ENCODE measurements at places on chromosomes 5 and 9. TPM values are rescaled to one million over a fixed set of nuclear protein-coding genes. Genes with fewer than 3 reads are reported as not detected.
A peak's percentile ranks its signal among the peaks of the same experiment; 100 is the strongest.

DNA sequence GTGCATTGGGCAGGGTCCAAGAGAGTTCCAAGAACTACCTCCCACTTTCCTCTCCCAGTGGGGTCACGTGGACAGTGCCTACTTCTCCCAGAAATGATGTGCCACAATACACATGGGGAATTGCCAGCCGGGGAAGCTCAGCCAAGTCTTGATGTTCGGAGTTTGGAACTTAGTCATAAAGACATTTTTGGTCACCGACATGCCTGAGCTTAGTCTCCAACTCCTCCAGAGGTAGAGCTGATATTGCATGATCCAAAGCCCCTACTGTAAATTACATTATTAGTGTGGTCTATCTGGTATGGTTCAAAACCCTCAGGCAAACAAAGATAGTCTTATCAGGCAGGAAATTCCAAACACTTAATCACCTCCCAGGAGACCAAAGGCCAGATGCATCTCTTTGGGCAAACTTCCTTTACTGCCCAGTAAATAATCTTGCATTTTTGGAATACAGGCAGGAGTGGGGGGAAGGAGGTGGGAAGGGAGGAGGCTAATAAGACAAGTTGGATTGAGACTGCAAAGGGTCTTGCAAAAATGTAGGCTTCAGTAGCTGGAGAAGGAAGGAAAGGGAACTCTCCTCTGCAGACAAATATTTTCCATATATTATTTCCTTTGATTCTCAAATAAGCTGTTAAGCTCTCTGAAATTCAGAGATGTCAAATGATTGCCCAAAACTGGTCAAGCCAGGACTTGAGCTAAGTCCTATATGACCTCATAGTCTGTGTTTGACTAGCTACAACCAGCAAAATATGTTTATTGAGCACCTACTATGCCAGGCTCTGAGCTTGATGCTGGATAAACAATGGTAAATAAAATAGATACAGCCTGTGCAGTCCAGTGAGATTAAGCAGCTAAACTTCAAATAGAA lies 99.4 kb downstream of the DRD1 start:
- H3K27me3 ChIP-seq, result no peaks in the 10 kb centered on the region
- H3K36me3 ChIP-seq, result no peaks in the 10 kb centered on the region
- H3K4me1 ChIP-seq, result no peaks in the 10 kb centered on the region
- H3K4me3 ChIP-seq, result no peak overlapping the region

GRCh38 chr9:99515895-99516656 lies 294.0 kb downstream of the SEC61B start:
- no peak overlapping the region for H3K4me3 ChIP-seq
- no peaks in the 10 kb centered on the region for H3K27me3 ChIP-seq
- no peak overlapping the region for H3K27ac ChIP-seq
- DNase-seq, result no peak
- H3K4me1 ChIP-seq, result no peaks in the 10 kb centered on the region

DNA sequence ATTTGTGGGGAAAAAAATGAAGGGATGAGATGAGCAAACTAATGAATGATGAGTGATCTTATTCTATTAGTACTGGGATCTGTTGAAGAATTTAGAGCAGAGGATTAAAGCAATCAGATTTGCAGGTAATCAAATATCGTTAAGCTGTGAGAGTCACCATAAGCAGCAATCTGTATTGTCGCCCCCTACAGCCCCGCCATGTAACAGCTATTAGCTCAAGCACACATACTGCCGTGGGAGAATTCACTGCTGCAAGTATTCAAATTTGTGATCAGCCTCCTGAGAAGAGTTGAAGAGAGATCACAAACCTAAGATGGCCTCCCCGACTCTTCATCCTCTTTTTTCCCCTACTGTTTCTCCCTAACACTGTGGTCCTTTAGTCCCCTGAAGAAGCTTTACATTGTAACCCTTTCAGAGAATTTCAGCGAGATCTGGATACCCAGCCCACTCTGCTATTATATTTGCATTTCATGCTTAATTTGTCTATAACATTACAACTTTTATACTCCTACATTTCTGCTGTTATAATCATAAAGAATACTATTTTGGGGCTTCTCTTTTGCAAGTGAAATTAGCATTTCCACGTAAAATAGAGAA lies 28.5 kb upstream of the PHF24 start:
- peaks cover 18% of the 10 kb centered on the region for H3K27me3 ChIP-seq
- H3K27ac ChIP-seq, result no peak overlapping the region
- H3K36me3 ChIP-seq, result no peaks in the 10 kb centered on the region

DNA sequence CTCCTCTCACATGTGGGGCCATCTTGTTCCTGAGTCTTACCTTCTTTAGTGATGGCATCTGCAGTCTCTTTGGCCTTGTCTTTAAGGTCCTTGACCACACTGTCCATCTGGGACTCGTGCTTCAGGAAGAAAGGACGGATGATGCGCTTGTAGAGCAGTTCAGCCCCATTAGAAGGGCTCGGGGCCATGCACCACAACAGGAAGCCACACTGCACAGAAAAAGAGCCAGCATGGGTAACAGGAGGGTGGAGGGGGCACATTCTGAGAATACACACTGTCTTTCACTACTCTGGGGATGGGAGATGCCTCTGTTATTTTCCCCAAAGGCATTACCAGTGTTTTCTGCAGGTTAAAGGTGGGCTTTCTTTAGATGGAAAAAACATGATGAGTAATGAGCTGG lies 25.9 kb downstream of the SRP19 start:
- no peak overlapping the region for H3K27ac ChIP-seq
- peaks cover 17% of the 10 kb centered on the region for H3K36me3 ChIP-seq
- DNase-seq, result no peak
- H3K4me3 ChIP-seq, result no peak overlapping the region
- H3K4me1 ChIP-seq, result no peaks in the 10 kb centered on the region

The ORM2 gene
- not detected for total RNA-seq

DNA sequence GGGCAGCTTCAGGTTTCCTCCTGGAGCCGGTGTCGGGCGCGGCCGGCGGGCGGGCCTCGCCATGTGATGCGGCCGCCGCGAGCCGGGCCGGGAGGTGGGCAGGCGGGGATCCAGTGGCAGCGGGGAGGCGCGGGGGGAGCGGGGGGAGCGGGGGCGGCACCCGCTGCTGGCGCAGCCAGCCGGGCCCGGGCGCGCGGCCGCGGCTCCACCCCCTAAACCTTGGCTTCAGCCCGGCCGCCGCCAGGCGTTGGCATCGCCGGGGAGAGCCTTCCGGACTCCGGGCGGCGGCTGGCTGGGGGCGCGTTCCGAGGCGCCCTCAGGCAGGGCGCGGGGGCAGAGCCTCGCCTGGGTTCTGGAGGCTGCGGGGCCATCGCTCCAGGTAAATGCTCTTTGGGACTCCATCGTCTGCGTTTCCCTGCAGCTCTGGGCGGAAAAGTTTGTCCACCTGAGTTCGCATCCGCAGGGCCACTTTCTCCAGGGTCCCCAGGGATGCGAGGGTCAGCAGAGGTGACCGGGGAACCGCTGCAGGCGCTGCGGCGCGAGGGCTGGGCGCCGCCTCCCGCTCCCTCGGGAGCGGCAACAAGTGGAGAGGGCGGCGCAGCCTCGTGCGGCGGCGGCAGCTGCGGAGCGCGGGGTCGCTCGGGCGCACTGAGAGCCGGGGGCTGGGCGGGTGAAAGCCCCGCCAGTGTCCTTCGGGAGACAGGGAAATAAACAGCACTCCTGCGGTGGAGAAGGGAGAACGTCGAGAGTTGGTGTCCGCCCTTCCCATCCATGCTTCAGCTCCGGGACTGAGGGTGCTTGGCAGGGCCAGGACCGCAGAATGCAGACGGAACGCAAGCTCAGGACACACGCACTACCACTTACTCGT lies at the start of gene ARHGEF28:
Gene ARHGEF28, plus strand, starts transcription at position 253 of the 868 bp plus-strand sequence. CDS start 58,656 bp downstream, outside the sequence.
- DNase-seq, result peak; percentile 47
- H3K4me1 ChIP-seq, result peaks cover 40% of the 10 kb centered on the region
- no peaks in the 10 kb centered on the region for H3K36me3 ChIP-seq
- peak within 1 kb of the TSS; percentile 81 for H3K27ac ChIP-seq
- H3K27me3 ChIP-seq, result no peaks in the 10 kb centered on the region

The CFAP77 gene
- total RNA-seq, result not detected

- H3K4me3 ChIP-seq, result no peak overlapping the region
- H3K4me1 ChIP-seq, result peaks cover 2% of the 10 kb centered on the region
- no peaks in the 10 kb centered on the region for H3K27me3 ChIP-seq
- no peak for DNase-seq
- H3K36me3 ChIP-seq, result no peaks in the 10 kb centered on the region
- no peak overlapping the region for H3K27ac ChIP-seq
Measured at GRCh38 chr5:98573834-98574320, 199.6 kb upstream of the RGMB start.

The SETX gene
- 47.7 TPM for total RNA-seq

The SLC27A6 gene
- total RNA-seq, result 0.18 TPM

The PDLIM4 gene
- total RNA-seq, result 65.7 TPM

The SLC25A2 gene
- 0.39 TPM for total RNA-seq

GRCh38 chr5:176192094-176192721 lies 46.0 kb upstream of the SIMC1 start:
- H3K36me3 ChIP-seq, result no peaks in the 10 kb centered on the region
- H3K27me3 ChIP-seq, result peaks cover 3% of the 10 kb centered on the region
- H3K4me3 ChIP-seq, result no peak overlapping the region
- no peak overlapping the region for H3K27ac ChIP-seq

- H3K36me3 ChIP-seq, result no peaks in the 10 kb centered on the region
- peaks cover 28% of the 10 kb centered on the region for H3K4me1 ChIP-seq
- H3K27ac ChIP-seq, result no peak overlapping the region
- no peaks in the 10 kb centered on the region for H3K27me3 ChIP-seq
Measured at GRCh38 chr5:14212838-14213237, 69.7 kb downstream of the TRIO start.

GRCh38 chr5:6539060-6539459 lies 90.4 kb downstream of the UBE2QL1 start:
- H3K36me3 ChIP-seq, result no peaks in the 10 kb centered on the region
- no peak overlapping the region for H3K4me3 ChIP-seq
- no peak overlapping the region for H3K27ac ChIP-seq
- no peak for DNase-seq
- no peaks in the 10 kb centered on the region for H3K4me1 ChIP-seq

DNA sequence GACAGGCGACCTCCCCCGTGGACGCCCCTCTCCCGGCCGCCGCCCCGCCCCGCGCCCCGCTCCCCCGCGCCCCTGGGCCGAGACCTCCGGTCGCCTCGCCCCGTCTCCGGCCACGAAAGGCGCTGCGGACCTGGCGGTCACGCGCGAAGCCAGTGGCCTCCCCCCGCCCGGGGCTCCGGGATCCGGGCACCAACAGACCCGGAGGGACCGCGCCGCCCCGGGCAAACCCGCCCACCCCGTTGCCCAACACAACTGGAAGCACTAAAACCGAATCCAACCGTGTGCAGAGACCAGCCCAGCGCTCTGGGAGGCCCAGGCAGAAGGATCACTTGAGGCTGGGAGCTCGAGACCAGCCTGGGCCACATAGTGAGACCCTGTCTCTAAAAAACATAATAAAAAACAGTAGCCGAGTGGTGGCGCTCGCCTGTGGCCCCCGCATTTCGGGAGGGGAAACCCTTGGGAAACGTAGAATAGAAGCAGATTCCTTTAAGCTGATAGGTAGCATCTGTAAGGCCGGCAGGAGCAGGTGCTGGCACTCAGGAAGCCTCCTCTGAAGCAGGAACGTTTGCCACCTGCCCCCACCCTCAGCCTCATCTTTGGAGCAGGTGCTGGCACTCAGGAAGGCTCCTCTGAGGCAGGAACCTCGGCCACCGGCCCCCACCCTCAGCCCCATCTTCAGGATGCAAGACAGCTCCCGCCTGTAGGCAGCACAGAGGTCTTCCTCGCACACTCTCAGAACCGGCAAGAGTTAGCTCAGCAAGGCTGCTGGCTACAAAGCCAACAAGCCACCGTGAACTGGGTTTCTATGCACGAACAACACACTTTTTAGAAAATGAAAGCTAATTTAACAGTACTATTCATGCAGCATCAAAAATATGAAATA lies 4.6 kb upstream of the SLC9A3 start:
- H3K27ac ChIP-seq, result no peak overlapping the region
- H3K27me3 ChIP-seq, result peaks cover 42% of the 10 kb centered on the region
- no peak overlapping the region for H3K4me3 ChIP-seq

The PCDHGA10 gene
- 4.4 TPM for total RNA-seq

GRCh38 chr9:84061613-84062193 lies 81.1 kb downstream of the RMI1 start:
- H3K27me3 ChIP-seq, result no peaks in the 10 kb centered on the region
- H3K27ac ChIP-seq, result no peak overlapping the region
- H3K36me3 ChIP-seq, result no peaks in the 10 kb centered on the region
- H3K4me3 ChIP-seq, result no peak overlapping the region
- no peak for DNase-seq

DNA sequence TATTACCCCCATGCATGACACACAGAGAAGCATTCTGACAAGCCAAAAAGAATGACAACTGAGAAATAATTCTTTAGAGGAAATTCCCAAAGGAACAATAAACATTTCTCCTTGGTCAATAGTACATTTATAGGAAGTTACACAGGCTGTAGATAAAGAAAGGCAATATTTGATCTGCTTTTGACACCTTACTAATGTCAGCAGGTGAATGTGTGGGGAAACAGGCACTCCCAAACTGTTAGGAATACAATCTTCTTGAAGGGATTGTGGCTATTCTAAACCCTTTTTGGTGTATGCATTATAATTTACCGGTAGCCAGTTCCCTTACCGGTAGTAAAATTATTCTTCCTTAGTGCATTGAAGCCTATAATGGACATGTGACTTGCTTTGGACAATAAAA lies 116.1 kb upstream of the FTMT start:
- H3K4me1 ChIP-seq, result no peaks in the 10 kb centered on the region
- no peaks in the 10 kb centered on the region for H3K27me3 ChIP-seq
- DNase-seq, result no peak
- no peaks in the 10 kb centered on the region for H3K36me3 ChIP-seq
- H3K4me3 ChIP-seq, result no peak overlapping the region
- no peak overlapping the region for H3K27ac ChIP-seq

The FOXD4L4 gene
- total RNA-seq, result 0.15 TPM

- no peaks in the 10 kb centered on the region for H3K4me1 ChIP-seq
- no peak for DNase-seq
- H3K4me3 ChIP-seq, result no peak overlapping the region
- no peaks in the 10 kb centered on the region for H3K27me3 ChIP-seq
- H3K27ac ChIP-seq, result no peak overlapping the region
Measured at GRCh38 chr5:111439473-111440075, 72.8 kb downstream of the STARD4 start.

GRCh38 chr5:163434401-163434866 lies 3.0 kb upstream of the CCNG1 start:
- no peak overlapping the region for H3K27ac ChIP-seq
- H3K4me3 ChIP-seq, result no peak overlapping the region
- H3K27me3 ChIP-seq, result peaks cover 3% of the 10 kb centered on the region
- peaks cover 5% of the 10 kb centered on the region for H3K36me3 ChIP-seq

- DNase-seq, result peak; percentile 80
- peak overlapping the region; percentile 72 for H3K27ac ChIP-seq
- no peak overlapping the region for H3K4me3 ChIP-seq
- H3K4me1 ChIP-seq, result peaks cover 15% of the 10 kb centered on the region
- no peaks in the 10 kb centered on the region for H3K36me3 ChIP-seq
- no peaks in the 10 kb centered on the region for H3K27me3 ChIP-seq
Measured at GRCh38 chr5:107997338-107997980, 326.7 kb upstream of the EFNA5 start.

GRCh38 chr9:124216474-124217176 lies 41.1 kb upstream of the NEK6 start:
- peaks cover 66% of the 10 kb centered on the region for H3K4me1 ChIP-seq
- DNase-seq, result no peak
- no peak overlapping the region for H3K27ac ChIP-seq

- H3K4me1 ChIP-seq, result no peaks in the 10 kb centered on the region
- no peak overlapping the region for H3K27ac ChIP-seq
- DNase-seq, result no peak
- H3K27me3 ChIP-seq, result no peaks in the 10 kb centered on the region
- H3K36me3 ChIP-seq, result no peaks in the 10 kb centered on the region
- no peak overlapping the region for H3K4me3 ChIP-seq
Measured at GRCh38 chr9:79263628-79264027, 308.1 kb upstream of the TLE4 start.
